AG04450 (cell line): ENCODE measurements at places on chromosomes 16 and 17.

- DNase-seq, result no peak
Measured at GRCh38 chr17:2693561-2694380, 17.8 kb downstream of the CLUH start.

DNA sequence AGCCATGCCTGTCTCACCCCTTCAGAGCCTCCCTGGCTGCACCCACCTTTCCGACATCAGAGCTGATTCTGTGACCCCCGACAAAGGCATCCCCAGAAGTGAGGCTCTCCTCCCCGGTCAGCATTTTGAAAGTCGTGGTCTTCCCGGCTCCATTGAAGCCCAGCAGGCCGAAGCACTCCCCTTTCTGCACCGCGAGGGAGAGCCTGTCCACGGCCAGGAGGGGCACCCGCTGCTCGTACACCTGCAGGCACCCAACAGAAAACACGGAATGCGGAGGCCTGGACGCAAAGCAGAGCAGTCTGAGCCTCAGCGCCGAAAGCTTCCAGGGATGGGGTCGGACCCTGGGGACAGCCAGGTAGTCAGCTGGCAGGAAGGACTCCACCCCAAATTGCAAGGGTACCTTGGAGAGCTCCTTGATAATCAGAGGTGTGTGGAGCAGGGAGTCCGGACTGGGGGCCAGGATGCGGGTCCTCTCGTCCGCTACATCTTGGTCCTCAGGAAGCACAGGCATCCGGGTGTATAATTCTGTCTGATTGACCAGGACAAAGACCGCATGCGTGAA lies 13.1 kb upstream of the RNPS1 start:
- no peak for DNase-seq

DNA sequence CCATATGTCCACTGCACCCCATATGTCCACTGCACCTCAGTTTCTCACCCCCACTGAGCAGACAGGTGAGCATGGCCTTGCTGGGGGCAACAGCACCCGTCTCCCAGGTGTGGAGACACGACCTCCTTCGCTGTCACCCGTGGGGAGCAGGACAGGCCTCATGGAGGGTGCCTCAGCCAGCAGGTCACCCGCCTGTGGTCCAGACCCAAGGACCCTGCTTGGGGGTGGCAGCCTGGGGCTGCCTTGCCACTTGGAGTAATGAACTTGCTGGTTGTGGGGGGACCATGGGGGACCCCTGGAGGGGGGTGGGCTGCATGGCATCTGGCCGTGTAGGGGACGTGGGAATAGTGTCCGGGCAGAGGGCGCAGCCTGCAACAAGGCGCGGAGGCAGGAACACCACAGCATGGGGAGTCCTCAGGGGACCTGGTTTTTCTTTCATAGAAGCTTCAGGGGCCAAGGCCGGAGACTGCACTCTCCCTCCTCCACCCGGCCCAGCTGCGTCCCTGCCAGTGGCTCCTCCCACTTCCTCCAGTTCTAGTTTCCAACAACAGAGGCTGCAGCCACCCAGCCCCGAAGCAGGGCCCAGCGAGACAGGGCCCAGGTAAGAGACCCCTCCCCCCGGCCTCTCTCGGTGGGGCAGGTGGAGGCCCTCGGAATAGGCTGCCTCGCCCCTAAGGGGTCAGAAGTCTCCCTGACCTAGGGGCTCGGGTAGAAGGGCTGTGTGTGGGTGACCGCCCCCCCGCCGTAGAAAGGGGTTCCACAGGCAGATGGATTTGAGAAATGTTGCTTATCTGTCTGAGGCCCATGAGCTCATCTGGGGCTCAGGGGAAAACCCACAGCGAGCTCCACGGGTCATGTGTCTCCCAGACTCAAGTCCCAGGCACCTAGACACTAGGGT lies at the start of gene NHLRC4:
NHLRC4 (plus strand) TSS at position 531 of the 898 bp plus-strand sequence. CDS start 1,043 bp downstream, outside the sequence.
- no peak for DNase-seq

DNA sequence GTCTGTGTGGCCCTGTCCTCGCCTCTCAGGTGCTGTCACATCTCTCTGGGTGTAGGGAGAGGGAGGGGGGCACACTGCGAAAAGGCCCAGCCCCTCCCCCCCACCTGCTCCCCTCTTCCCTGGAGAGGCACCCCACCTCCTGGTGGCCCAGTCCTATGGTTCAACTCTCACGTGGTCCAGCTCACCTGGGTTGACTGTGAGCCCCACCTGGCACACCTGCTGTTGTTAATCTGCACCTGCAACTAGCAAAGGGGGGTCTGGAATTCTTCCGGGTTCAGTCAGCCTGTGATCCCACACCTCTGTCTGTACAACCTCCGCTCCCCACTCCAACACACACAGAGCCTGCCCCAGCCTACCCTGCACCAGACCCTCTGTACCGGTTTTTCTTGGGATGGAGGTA lies 2.0 kb upstream of the SYNGR2 start:
- no peak for DNase-seq

DNA sequence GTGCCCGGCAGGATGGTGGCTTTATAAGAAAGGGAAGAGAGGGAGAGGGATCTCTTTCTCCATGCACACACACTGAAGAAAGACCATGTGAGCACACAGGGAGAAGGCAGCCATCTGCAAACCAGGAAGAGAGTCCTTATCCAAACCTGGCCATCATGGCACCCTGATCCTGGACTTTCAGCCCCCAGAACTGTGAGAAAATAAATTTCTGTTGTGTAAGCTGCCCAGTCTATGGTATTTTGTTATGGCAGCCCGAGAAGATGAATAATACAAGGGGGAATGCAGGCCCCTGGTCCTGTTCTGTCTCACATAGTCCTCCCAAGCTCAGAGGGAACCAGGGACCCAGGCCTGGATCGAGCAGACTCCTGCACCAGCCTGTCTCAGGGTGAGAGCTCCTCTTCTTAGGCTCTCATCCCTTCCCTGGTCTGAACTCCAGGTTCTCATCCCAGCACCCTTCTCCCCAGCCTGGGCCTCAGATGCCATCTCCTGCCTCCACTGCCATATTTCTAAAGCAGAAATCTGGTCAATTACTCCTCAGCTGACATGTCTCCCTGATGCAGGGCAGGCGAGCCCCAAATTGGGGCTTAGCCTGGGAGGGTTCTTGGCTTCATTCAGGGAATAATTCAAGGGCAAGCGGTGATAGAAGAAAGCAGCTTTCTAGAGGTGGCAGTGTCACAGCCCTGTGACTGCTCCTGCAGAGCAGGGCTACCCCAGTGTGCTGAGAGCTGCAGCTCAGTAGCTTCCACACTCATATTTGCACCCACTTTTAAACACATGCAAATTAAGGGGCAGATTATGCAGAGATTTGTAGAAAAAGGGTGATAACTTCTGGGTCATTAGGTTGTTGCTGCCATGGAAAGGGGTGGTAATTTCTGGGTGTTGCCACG lies 28.8 kb downstream of the IGFBP4 start:
- DNase-seq, result no peak

DNA sequence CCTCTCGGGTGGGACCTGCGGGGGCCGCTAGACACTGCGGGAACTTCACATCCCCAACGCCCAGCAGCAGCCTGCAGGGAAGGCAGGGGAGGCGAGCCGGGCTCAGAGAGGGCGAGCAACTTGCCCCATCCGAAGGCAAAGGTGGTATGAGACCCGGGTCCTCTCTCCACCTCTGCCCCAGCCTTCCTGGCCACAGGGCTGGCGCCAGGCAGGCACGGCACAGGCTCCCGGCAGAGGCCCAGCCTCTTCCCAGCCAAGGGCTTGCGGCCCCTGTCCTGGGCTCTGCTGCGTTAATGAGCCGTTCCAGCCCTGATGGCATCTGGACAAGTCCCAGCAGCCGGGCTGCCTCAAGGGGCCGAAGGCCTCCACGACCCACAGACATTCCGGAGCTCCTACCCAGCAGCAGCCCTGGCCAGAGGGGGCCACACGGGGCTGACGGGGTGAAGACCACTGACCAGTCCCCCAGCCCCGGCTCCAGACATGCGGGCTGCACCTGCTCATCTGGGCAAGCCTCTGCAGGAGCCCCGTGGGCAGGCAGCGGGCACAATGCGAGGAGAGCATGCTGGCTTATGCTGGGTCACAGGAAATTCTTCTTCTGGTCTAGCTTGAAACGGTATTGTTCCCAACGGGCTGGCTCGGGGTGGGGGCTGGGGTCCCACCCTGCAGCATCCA lies 1.2 kb upstream of the HS3ST6 start:
- DNase-seq, result no peak

DNA sequence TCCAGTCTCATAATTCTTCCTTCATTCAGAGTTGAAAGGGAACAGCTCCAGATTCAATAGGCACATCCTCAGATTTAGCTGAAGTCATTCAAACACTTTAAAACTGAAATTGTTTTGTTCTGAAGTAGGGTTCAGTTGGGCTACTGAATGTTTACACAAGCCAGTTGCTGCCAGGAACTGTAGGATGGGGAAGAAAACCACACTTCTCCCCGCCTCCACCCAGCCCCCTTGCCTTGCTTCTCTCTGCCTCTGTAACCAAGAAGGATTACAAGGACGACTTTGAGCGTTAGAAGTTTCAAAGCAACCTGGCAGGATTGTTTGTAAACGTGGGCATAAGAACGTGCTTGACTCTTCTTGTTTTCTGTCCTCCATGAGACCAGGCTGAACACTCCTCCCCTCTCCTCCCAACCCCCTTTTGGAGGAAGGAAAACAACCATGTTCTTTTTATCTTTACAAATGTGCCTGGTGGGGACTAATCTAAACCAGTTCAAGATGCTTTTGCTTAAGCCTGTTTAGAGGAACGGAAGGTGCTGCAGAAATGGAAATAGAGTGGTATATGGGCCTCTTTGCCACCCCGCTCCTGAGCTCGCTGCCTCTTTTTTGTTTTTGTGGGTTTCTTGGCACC lies 287.9 kb downstream of the FTO start:
- peak; percentile 55 for DNase-seq

DNA sequence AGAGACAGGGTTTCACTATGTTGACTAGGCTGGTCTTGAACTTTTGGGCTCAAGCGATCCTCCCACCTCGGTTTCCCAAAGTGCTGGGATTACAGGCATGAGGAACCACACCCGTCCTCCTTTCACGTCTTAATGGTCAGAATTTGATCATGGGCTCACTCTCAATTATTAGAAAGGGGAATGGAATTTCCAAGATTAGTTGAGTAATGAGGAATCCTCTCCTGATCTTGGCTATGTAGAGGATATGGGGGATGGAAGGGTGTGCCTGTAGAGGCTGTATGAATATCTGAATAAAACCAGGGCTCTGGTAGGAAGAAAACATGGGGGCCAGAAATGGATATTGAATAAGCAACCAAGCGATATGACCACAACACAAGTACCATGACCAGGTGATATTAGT lies 25.9 kb upstream of the SMURF2 start:
- no peak for DNase-seq

DNA sequence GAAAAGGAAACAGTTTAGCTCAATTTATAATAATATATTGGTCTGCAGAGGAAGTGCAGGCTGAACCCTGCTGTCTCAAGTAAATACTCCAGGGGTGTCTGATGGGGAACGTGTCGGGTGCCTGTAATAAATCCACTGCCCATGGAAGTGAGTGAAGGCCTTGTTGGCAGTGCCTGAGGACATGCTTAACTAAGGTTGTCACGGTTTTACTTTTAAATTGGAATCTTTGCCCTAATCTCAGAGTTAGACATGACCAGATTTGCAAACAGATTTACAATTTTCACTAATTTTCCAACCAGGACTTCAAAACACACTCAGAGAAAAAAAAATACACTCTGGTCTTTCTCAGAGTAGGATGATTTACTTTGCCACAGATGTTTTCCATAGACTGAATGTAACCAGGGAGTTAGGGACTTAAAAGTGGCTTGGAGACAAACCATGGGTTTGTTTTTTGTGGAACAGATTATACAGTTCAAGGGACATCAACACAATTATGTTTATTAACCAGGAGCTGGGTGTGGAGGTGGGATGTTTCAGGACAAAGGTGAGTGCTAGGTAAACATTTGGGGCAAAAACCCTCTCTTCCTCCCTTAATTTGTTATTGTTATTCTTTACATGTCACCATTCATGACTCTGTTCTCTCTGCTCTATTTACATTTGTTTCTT lies 144.5 kb downstream of the FTO start:
- DNase-seq, result no peak

DNA sequence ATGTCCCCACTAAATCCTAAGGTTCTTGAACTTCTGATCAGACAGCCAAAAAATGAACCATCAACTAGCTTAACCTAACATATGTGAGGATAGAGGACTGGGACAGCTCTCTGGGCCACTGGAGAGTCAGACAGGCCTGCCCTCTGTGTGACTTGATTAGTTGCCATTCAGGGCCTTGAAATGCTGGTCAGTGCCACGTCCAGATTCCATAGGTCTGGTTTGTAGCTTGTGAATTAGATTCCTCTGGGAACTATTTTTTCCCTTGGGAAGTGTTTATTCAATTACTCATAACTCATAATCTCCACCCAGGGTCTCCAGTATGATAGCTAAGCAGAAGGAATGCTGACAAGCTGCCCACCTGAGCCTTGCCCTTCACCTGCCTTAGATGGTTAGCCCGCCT lies 48.2 kb downstream of the IGF2BP1 start:
- no peak for DNase-seq

- no peak for DNase-seq
Measured at GRCh38 chr16:53944025-53944424, 240.1 kb downstream of the FTO start.

GRCh38 chr17:59830846-59831486 lies 61.8 kb downstream of the TUBD1 start:
- DNase-seq, result no peak

- DNase-seq, result no peak
Measured at GRCh38 chr17:83182620-83183101, 103.3 kb downstream of the METRNL start.

DNA sequence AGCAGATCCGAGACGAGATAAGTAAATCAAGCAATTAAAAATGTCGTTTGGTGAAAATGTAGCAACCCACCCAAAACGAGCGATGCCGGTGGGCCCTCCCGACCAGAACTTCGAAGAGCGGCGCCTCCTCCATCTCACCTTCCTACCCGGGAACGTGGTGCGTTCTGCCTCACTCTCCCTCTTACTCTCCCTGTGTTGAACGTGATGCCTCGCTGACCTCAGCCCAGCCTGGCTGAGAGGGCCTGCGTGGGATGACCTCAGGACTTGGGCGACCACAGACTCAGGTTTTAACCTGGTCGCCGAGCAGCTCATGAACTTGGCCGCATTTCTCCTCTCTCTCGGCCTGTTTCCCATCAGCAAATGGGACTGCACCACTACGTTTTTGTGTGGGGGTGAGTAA lies 69.7 kb upstream of the RPL38 start:
- DNase-seq, result no peak

GRCh38 chr16:58421529-58421928 lies 29.3 kb downstream of the GINS3 start:
- no peak for DNase-seq

DNA sequence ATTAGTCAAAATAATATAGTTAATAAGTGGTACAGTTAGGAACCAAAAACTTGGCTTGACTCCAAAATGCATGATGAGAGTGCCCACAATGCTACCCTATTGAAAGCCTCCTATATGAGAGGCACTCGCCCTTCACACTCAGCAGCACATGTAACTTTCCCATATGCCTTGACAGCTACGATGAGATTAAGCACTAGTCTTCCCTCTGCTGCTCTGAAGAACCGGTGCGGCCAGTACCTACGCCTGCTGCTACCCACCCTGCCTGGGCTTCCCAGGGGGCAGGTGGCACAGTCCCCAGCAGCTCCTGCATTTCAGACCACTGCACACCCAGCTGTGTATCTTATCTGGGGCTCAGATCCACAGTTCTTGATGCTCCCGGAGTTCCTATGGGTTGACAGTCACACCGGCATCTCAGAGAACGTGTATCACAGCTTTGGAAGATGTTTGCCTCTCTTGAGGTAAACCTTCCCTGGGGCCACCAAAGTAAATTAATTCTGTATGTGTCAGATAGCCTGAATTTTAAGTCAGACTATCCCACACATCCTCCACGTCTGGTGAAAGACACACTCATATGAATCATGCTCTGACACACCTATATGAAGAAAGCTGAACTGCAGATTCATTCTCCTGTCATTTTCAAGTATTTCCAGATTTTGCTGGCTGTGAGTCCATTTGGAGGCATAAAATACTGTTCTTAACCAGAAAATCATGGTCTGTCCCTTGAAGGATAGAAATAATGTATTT lies 77.8 kb downstream of the MYH10 start:
- no peak for DNase-seq

- DNase-seq, result peak; percentile 60
Measured at GRCh38 chr16:66081775-66082366, 284.6 kb upstream of the CDH5 start.
